Left colon (tissue), 2 donors: ENCODE measurements at places on chromosomes 11 and 22. TPM values are rescaled to one million over a fixed set of nuclear protein-coding genes. Genes with fewer than 3 reads are reported as not detected.

- DNase-seq = no peak
Measured at GRCh38 chr11:35641171-35641897, 21.2 kb upstream of the TRIM44 start.

The MYRF gene
- 15.6 TPM for total RNA-seq

DNA sequence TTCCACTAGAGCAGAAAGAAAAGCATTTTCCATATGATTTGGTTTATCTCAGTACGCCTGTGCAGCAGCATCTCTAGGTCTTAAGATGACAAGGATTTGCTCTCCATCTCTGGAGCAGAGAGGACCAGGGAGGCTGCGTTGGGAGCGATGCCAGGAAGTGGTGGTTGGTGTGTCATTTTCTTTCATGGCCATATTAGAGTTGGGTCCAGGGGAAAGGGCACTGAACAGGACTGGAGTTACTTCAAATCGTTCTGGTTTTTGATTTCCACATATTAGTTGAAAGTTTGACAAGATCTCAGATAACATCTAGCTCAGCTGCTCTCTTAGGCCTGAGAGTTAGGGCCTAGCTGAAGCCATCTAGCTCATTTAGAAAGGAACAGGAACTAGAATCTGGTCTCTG lies 157.7 kb downstream of the ADAMTS15 start:
- DNase-seq = no peak

- DNase-seq = no peak
Measured at GRCh38 chr22:41471568-41471967, 2.7 kb downstream of the ACO2 start.

GRCh38 chr11:45048870-45049691 lies 97.4 kb upstream of the PRDM11 start:
- no peak for DNase-seq

DNA sequence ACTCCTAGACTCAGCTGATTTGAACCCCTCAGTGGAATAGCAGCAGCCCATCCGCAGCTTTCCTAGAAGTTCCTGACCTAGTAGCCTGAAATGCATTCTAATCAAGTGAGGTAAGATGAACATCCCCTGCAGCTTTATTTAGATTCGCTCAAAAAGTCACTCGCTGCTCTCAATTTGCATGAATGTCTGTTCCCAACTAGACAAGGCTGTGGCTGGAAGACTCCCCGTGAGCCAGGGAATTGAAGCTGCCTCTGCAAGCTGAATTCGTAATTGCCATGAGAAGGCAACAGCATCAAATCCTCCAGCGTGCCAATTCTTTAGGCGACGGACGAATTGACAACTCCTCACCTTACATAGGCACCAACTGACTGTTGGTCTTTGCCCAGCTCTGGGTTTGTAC lies 17.1 kb upstream of the SCN3B start:
- no peak for DNase-seq

The E2F8 gene
- 4.3 TPM for total RNA-seq

The MMP11 gene
- 1.6 TPM for total RNA-seq

The FADS3 gene
- total RNA-seq = 18.7 TPM

DNA sequence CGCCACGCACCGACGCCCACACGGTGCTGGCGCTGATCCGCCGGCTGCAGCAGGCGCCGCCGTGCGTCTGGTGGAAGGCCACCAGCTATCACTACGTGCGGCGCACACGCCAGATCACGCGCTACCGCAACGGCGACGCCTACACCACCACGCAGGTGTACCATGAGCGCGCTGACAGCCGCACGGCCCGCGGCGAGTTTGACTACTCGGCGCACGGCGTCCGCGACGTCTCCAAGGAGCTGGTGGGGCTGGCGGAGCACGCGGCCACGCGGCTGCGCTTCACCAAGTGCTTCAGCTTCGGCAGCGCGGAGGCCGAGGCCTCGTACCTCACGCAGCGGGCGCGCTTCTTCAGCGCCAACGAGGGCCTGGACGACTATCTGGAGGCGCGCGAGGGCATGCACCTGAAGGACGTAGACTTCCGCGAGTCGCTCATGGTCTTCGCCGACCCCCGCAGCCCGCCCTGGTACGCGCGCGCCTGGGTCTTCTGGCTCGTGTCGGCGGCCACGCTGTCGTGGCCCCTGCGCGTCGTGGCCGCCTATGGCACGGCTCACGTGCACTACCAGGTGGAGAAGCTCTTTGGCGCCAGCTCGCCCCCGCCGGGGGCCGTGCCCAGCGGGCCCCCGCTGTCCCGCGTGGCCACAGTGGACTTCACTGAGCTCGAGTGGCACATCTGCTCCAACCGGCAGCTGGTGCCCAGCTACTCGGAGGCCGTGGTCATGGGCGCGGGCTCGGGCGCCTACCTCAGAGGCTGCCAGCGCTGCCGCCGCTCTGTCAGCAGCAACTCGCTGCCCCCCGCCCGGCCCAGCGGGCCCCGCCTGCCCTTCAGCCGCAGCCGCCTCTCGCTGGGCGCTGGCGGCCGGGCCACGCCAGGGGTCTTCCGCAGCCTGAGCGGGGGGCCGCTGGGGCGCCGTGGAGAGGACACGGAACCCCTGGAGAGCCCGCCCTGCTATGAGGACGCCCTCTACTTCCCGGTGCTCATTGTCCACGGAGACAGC lies 3.2 kb downstream of the TMEM151A start:
- no peak for DNase-seq

The DDB1 gene
- total RNA-seq = 138 TPM

DNA sequence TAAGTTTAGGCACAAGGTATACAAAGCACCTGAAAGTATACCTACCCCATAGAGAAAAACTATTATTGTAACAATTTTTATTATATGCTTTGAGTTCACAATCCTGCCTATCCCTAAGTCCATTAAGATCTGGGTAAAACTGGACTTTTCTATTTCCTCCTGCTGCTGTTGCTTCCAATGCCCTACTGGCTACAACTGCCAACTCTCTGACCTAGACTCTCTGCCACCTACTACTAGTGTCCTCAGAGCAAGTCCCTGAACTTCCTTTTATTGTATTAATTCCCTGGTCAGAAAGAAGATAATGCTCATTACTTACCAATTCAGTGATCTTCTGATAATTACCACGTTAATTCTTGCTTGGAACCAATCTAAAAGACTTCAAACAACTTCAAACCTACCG lies 70.3 kb downstream of the RBFOX2 start:
- no peak for DNase-seq

DNA sequence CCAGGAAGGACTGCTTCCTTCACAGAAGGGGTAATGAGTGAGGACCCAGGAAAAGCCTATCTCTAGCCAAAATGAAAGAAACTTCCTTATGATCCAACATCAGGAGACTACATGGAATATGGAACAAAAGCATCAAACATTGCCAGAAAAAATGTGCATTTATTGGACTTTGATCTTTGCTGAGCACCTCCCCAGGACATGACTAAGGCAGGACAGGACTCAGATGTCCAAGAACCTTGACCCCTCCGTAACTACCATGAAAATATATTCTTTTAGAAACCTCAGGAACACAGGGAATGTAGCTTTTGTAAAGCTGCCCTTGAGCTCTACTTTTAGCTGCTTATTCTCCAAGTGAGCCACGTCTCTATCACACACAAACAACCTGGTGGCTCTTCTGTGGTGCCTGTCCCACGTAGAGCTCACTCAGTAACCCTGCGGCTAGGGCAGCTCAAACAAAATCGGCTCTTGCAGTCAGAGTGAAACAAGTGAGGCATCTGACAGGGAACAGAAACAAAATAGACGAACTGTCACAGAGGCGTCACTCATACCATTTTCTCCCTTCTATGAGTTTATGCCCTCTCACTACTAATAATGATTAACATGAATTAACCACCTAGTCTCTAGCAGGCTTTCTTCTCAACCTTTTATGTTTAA lies 471.5 kb upstream of the API5 start:
- DNase-seq = no peak
